ENCODE measurements at places on chromosomes 4 and X.

- DNase-seq, result no peak
Measured at GRCh38 chr4:78651250-78651860, 99.8 kb downstream of the ANXA3 start.

DNA sequence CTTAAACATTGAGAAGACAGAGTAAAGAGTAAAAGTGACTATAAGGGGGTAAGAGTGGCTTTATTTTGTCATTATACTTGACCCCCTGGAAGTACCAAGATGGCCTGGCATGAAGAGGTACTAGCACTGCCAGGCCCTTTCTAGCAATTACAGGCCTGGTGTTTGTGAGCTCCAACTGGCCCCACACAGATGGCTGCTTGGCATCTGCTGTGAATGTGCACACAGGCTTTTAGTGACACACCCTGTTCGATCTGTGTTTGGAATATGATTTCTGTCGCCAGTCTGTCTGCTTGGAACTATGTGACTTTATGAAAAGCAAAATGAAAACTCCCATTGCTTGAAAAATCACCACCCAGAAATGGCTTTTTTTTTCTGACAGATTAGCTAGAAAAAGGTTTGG is 123.3 kb downstream of the CLCN4 start:
- no peak for DNase-seq

DNA sequence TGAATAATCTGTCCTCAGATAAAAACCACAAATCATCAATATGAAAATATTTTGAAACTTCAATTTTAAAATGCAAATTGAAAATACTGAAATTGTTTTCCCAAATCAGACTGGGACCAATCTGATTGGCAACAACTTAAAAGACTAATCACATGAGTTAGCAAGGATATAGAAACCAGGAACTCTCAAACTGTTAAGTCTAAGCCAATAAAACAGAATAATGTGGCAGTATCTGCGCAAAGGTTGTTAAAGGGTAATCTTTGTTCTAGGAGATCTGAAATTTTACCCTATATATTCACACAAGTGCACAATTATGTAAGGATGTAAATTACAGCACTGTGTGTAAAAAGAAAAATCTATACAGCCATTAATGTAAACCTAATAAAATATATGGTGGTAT is 29.7 kb downstream of the EIF4E start:
- no peak for DNase-seq

GRCh38 chr4:178356725-178357124 is 914.5 kb upstream of the AGA start:
- no peak for DNase-seq

GRCh38 chr4:30068234-30068633 is 651.9 kb upstream of the PCDH7 start:
- DNase-seq, result no peak

- DNase-seq, result no peak
Measured at GRCh38 chr4:153074486-153074885, 129.8 kb upstream of the TRIM2 start.

GRCh38 chr4:8362483-8362882 is 78.0 kb downstream of the ACOX3 start:
- no peak for DNase-seq

GRCh38 chr4:147103403-147103946 is 157.8 kb upstream of the TTC29 start:
- DNase-seq, result no peak

GRCh38 chrX:7071390-7071789 is 76.1 kb upstream of the STS start:
- DNase-seq, result no peak

DNA sequence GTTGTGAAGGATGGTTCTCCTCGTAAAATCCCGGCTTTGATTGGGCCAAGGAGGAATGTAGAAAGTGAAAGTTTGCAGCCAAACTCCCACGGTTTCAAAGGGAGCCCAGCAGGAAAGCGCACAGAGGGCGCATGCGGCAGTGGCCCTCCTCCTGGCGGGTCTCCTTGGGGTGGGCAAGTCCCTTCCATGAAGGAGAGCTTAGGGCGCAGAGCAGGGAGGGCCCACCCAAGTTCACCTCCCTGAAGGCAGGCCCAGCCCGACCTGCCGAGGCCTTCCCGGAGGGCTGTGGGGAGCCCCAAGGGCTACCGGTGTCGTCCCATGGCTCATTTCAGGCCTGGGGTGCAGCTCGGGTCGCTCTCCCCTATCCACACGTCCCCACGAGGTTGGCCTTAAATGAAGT is 2.0 kb downstream of the PDZD4 start:
- no peak for DNase-seq

DNA sequence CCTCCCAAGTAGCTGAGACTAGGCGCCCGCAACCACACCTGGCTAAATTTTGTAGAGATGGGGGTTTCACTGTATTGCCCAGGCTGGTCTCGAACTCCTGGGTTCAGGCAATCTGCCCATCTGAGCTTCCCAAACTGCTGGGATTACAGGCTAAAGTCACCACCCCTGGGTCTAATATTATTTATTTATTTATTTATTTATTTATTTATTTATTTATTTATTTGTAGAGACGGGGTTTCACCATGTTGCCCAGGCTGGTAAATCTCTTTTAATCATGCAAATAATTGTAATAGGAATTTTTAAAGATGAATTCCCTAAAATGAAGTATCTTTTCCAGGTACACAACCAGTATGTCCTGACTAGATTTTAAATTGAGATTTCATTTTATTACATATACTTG is 761.8 kb downstream of the TRAM1L1 start:
- DNase-seq, result no peak

GRCh38 chr4:91116861-91117260 is 989.7 kb downstream of the CCSER1 start:
- DNase-seq, result no peak

DNA sequence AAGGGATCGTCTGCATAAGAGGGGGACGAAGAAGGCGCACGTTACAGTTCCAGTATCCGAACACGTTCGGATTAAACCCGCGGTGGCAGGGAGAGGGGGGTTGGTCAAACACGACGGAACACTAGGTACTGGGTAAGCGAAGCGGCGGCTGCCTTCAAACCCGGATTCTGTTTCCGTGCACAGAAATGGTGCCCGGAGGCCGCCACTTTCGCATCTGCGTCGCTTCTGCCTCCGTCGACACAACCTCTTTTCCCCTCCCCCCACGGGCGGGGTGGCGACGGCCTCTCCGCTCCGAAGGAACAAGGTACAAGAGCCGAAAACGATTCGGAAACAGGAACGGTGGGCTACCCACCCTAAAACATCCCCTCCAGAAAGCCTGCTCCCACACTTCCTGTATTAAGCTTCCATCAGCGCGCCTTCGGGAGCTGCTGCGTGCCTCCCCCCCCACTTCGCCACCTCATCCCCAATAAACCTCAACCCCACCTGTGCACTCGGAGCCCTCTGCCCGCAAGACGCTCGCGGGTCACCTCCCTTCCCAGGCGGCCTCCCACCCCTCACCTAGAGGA is 667 bp downstream of the G3BP2 start:
- peak; percentile 71 for DNase-seq

- no peak for DNase-seq
Measured at GRCh38 chr4:183806341-183806740, 98.8 kb upstream of the STOX2 start.

GRCh38 chr4:86977621-86978184 is 42.9 kb downstream of the AFF1 start:
- no peak for DNase-seq

GRCh38 chrX:8987672-8988250 is 46.2 kb downstream of the FAM9B start:
- no peak for DNase-seq

GRCh38 chrX:132933170-132933569 is 25.3 kb downstream of the HS6ST2 start:
- DNase-seq, result no peak

GRCh38 chrX:1463581-1463980 is 10.9 kb upstream of the ASMTL start:
- DNase-seq, result no peak

DNA sequence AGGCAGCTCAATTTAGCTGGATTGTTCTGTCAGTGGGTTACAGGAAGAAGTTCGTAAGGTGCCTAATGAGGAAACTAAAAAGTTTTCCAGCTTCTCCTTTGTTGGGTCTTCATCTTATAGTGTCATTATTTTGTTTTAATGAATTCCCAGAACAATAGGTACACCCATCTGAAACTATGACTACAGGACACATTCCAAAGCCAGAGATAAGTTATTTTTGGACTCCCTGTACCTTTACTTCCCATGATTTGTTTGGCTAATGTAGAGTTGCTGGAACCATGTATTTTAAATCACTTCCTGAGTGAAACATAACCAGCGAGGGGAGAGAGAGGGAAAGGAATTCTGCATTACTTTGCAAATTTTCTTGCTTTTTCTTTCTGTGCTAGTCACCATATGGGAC is 114.0 kb downstream of the CLCN5 start:
- DNase-seq, result no peak

GRCh38 chr4:111946800-111947199 is 198.5 kb upstream of the FAM241A start:
- DNase-seq, result no peak

DNA sequence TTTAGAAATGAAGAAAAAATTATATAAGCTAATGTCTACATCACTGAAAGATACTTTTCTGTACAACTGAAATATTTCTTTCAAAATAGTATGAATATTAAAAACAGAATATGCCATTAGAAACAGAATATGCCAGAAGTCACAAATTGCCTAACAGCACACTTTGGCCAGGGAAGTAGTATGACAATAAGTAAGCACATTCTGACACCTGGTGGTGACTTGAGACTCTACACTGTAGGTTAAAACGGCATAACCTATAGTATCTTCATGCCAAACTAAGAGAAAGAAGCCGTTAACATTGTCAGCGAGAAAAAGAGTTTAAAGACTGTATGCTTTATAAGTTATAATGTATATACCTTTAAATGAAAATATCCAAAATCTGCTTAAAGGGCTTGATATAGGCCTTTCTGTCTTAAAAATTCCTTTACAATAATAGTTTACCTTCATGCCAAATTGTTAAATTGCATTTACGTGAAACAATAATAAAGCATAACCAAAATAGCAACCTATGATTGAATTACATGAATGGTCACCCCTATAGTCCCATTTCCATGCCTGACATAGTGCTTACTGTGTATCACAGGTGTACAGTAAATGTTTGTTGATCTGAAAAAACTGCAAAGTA is 32.8 kb downstream of the FAM13A start:
- DNase-seq, result no peak

GRCh38 chr4:150573534-150573933 is 8.4 kb upstream of the MAB21L2 start:
- DNase-seq, result no peak

GRCh38 chrX:92270936-92271855 is 492.0 kb downstream of the PCDH11X start:
- DNase-seq, result no peak

- no peak for DNase-seq
Measured at GRCh38 chr4:181289198-181289597, 954.0 kb upstream of the TENM3 start.

DNA sequence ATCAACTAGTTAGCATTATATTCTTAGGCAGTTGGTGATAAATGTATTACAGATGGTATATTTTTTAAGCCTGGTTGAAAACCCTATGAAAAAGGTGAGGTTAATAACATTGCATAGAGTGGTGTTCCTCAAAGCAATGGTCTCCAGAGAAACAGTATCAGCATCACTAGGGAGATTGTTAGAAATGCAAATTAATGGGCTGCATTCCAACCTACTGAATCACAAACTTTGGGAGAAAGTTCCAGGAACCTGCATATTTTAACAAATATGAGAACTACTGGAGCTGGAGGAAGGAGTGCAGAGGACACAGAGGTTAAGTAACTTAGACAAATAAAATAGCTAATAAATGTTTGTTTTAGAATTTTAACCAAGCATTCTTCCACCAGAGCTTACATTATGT is 166.9 kb upstream of the PCDH10 start:
- no peak for DNase-seq

GRCh38 chr4:83124111-83124780 is 9.7 kb upstream of the PLAC8 start:
- no peak for DNase-seq

DNA sequence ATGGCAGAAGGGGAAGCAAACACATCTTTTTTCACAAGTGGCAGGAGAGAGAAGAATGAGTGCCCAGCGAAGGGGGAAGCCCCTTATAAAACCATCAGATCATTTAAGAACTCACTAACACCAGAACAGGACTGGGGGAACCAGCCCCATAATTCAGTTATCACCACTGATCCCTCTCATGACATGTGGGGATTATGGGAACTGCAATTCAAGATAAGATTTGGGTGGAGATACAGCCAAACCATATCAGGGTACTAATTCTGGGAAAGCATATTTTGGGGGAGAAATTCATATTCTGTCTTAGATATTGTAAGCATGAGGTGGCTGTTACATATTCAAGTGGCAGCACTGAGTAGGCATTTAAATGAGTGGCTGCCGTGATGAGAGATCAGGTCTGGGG is 87.8 kb downstream of the RAPGEF2 start:
- no peak for DNase-seq

GRCh38 chrX:139446832-139447231 is 83.7 kb upstream of the F9 start:
- DNase-seq, result no peak
